Brain (organoid and tissue), 16 donors: ENCODE measurements at places on chromosomes 16 and 17. TPM values are rescaled to one million over a fixed set of nuclear protein-coding genes. Genes with fewer than 3 reads are reported as not detected.
A peak's percentile ranks its signal among the peaks of the same experiment; 100 is the strongest.

GRCh38 chr16:55204923-55205322 is 119.1 kb upstream of the IRX6 start:
- no peak for DNase-seq

The RHBDF1 gene
- 4.7 TPM for polyA plus RNA-seq

- DNase-seq: no peak
Observed at GRCh38 chr17:5510771-5511170, 24.4 kb downstream of the MIS12 start.

The DNAAF1 gene
- 0.53 TPM for polyA plus RNA-seq

The ZNF785 gene
- 13.3 TPM for polyA plus RNA-seq

The OMG gene
- polyA plus RNA-seq: 44.9 TPM

DNA sequence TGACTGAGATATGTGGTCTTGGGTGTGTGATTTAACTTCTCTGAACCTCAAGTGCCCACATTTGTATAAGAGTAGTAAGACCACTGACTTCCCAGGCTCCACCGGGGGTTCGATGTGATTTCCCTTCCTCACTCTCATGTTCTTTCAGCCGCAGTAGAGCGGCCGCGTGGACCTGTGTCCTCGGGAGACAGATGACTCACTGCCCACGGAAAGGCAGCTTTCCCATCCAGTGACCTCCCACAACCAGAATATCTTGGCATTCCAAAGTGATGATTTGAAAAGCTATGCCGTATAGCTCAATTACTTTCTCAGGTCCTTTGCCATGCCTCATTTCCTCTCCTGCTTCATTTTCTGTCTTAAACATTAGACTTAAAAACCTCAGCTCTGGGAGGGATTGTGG is 73.6 kb downstream of the IL21R start:
- DNase-seq: no peak

DNA sequence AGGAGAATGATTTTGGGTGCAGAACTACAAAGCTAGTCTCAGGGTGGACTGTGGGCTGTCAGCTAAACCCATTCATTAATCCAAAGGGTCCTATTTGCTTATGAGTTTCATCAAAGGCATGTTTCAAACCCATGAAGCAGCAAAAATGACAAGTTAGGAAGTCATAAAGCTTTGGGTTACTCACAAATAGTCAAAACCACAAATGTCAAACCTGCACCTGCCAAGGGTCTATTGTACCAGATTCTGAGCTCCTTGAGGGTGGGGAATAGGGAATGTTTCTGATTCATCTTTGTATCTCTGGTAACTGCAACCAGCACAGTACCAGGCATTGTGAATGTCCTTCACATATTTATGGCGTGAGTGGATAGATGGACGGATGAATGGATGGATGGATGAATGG is 317.7 kb downstream of the MAF start:
- no peak for DNase-seq

DNA sequence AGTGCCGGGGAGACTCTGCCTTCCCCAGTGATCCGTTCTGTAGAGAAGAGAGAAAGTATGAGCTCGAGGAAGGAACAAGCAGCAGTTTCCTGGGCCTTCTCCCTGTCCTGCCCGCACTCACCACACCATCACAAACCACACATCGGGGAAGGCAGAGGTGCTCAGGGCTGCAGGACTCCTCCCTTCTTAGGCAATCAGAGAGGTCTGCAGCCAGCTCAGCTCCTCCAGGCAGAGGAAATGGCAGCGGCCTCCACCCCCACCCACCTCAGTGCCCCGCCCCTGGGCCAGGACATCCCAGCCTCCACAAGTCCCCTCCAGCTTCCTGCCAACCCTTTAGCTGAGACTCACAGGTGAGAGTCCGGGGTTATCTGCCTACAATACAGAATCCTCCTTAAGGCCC is 2.0 kb downstream of the ZNF319 start:
- no peak for DNase-seq

The CCDC200 gene
- polyA plus RNA-seq: not detected

The ALDH3A1 gene
- 0.76 TPM for polyA plus RNA-seq

DNA sequence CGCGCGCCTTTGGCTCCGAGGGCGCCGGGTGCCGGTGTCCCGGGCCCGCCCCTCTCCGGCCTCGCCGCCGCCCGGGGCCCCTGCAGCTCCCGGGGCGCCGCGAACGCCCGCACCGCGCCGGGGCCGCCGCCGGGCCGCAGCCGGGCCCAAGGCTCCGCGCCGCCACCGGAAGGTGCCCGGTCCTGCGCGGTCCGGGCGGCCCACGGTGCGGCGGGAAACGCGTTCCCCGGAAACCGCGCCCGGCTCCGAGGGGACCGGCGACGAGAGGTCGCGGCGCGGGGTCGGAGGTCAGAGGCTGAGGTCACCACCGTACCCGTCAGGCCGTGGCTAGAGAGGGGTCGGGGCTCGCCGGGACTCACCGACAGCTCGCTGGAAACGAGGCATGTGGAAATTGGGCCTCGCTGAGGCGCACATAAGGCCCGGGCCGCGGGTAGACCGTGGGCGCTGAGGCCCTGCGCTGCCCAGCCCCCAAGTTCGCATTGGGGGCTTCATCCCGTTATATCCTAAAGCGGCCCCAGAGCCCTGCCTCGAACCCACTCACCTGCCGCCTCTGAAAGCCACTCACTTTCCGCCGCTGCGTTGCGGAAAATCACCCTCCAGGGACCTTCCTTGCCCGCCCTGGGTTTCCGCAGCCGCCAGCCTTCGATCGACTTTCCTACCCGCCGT is at the start of gene DUS1L:
Gene DUS1L (minus strand): TSS at position 167 of the 666 bp plus-strand sequence. CDS start 745 bp downstream, outside the sequence.
- DNase-seq: peak; percentile 72

GRCh38 chr16:22189473-22190080 is 16.5 kb upstream of the EEF2K start:
- DNase-seq: peak; percentile 22

The PGS1 gene
- 33.6 TPM for polyA plus RNA-seq

DNA sequence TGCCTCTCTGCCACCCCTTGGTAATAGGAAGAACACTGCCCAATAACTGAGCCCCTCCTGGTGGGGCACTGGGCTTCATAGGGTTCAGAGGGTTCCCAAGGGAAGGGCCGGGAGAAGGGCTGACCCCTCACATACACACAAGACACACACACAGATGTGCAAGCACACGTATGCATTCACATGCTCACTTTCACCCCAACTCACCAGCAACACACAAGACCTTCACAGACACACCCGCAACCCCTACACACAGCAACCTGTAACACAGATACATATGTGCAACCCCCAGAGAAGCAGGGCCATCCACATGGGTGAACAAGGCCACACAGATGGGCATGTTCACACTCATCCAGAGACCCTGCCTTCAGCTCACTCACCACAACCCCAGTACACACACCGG is 225.1 kb downstream of the ZNF423 start:
- no peak for DNase-seq

GRCh38 chr17:1573932-1574696 is 11.5 kb upstream of the PITPNA start:
- peak; percentile 80 for DNase-seq

DNA sequence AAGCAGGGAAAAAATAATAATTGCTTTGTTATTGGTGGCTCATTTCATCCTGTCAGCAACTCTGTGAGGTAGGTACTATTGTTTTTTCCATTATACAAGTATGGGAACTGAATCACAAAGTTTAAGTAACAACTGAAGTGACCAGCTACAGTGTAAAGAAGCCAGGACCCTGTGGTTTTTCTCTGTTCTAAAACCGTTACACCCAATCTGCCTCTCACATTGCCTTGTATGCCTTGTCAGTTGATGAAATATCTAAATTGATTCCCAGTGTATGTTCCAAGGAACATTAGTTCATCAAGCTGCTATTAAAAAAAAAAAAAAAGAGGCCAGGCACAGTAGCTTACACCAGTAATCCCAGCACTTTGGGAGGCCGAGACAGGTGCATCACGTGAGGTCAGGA is 5.4 kb downstream of the PIGL start:
- no peak for DNase-seq

The GNGT2 gene
- 1.4 TPM for polyA plus RNA-seq

DNA sequence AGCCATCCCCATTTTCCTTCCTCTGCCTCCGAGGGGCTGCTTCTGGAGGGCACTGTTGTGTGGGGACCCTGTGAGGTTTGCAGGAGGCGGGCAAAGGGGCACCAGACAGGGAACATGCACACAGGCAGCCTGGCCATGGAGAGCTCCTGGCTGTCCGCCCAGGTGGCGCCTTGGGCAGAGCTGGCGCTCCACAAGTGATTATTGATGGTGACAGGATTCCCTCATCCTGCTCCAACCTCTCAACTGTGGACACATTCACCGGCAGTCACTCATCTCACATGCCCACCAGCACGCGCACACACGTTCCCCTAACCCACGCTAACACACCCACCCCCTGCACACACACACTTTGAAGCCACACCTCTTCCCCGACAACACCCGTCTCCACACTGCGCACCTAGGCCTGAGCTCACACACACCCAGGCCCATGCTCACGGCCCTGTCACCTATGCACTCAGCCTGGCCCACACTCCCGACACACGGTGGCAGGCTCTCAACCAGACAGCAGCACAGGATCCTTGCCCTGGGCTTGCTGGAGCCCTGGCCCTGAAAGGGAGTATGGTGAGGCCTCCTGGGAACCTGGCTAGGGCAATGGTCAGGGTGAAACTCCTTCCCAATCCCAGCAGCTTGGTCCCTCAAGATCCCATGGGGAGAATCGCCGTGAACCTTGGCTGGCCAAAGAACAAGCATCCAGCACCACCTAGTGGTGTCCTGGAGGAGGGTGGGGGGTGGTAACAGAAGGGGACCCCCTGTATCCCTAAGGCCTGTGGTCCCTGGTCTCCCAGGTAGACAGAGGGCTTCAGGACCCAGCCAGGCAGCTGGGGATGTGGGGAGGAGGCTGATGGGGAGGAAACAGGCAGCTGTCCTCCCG is 3.6 kb downstream of the PNMT start:
- peak; percentile 47 for DNase-seq

DNA sequence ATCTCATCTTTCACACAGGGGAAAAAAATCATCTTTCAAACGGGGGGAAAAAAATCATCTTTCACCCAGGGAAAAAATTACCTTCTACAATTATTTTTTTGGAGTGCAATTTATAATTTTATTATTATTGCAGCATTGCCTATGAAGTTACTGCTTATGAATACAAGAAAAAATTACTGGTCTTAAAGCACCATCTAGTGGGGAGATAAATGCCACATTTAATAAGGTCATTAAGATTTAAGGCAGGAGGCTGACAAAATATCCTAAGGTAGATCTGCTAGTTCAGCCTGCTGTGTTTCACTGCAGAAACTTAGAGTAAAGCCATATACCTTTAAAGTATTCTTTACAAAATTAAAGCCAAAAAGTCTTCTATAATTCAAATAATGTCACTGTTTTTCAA is 13.7 kb downstream of the SHCBP1 start:
- peak; percentile 66 for DNase-seq
